ENCODE measurements at places on chromosomes 11 and 22.

DNA sequence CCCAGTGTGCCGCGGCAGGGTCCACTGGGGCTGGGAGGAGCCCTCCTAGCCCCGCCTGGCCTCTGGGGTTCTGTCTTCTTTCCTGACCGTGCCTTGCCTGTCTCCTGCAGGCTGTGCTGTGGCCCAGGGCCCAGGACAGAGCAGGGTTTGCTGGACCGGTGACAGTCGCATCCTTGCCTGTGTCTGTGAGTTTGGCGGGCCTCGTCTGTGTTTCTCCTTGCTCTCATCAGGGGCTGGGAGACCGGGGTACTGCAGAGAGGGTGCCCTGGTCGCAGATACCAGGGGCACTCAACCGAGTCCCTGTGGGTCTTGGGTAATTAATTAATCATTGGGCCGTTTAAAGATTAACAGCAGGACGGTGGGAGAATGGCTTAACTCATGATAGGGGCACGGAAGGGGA is 29.9 kb downstream of the RPL3 start:
- DNase-seq, result no peak

- DNase-seq, result no peak
Measured at GRCh38 chr11:90176069-90176468, 41.6 kb downstream of the NAALAD2 start.

DNA sequence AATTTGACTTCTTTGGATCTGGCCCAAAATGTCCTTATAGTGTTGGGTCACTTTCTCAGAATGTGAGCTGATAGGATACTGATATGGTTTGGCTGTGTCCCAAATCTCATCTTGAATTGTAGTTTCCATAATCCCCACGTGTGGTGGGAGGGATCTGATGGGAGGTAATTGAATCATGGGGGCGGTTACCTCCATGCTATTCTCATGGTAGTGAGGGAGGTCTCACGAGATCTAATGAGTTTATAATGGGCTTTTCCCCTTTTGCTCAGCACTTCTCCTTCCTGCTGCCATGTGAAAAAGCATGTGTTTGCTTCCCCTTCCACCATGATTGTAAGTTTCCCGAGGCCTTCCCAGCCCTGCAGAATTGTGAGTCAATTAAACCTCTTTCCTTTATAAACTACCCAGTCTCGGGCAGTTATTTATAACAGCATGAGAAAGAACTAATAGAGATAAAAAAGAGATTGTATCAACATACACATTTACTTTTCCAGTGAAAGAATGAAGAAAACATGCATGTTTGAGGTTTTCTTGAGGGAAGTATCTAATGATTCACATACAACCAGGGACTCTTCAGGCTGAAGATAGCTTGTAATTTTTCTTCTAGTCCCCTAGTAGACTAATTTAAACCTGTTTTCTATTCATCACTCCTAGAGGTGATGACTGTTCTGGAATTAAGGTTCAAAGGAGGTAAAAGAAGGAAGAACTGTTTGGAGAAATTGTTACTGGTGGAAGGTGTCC is 17.3 kb upstream of the CSTF3 start:
- no peak for DNase-seq

DNA sequence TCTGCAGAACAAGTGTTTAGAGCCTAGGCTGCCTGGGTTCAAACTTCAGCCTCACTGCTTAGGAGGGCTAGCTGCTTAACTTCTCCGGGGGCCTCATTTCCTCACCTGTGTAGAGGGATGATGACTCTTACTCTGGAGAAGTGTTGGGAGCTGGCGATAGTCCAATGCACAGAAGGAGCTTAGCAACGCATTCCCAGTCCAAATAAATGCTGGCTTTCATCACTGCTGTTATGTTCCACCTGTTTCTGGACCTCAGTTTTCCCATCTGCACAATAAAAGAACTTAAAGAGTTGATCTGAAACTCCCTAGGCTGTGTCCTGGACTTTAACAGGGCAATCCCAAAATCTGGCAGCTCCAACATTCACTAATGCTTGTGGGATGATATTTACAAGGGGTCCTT is 337.8 kb downstream of the MIAT start:
- DNase-seq, result no peak

- DNase-seq, result no peak
Measured at GRCh38 chr11:70113801-70114200, 35.7 kb downstream of the ANO1 start.

DNA sequence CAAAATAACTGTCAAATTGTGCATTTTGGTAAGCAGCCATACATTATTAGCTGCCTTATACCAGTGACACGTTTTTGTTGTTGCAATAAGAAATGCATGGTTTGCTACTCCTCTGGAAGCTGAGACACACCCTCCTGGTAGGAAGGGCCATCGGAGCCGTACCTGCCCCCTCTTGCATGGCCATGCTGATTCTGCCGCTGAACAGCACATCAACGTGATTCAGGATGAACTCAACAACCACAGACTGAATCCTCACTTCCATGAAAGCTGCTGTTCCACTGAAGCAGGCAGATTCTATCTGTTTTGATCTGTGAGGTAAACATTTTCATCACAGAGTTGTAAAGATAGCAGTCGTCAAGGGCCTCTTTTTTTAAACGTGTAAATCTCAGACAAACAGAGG is 38.6 kb upstream of the TP53AIP1 start:
- DNase-seq, result no peak

- DNase-seq, result no peak
Measured at GRCh38 chr11:77065878-77066228, 918 bp upstream of the CAPN5 start.

- DNase-seq, result no peak
Measured at GRCh38 chr11:128511712-128512111, 75.6 kb downstream of the ETS1 start.

- no peak for DNase-seq
Measured at GRCh38 chr22:27397036-27397953, 404.3 kb downstream of the MN1 start.

DNA sequence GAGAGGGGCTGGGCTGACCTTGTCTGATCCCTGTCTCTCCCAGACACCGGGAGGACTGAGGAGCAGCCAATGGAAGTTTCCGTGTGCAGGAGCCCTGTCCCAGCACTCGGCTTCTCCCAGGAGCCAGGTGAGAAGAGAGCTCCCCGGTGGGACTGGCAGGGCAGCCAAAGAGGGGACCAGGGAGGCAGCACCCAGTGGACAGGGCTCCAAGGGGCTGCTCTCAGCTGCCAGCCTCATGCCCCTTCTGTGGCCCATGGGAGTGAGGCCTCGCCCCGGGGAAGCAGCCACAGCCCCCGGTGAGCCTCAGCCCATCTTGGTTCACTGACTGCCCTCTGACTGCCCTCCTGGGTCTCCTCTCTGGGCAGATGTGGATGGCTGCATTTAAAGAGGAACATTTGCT is 6.8 kb downstream of the SCO2 start:
- DNase-seq, result no peak

GRCh38 chr11:104819603-104820002 is 78.7 kb downstream of the CASP12 start:
- no peak for DNase-seq

DNA sequence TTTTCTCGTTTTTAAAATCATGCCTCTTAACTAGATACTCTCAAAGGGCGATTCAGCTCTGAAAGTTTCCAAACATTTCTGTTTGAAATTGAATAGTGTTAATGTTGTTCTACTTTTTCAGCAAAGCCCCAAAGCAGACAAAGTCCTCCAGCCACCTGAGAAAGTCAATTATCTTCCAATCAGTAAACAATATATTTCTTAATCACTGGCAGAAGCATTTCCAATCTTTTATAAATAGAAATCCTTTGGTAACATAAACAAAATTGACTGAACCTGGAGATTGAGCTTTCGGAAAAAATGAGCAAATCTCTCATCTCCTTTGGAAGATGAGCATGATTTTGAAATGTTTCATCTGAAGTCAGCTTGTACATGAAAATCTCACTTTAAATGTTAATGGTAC is 84.4 kb upstream of the FIBIN start:
- DNase-seq, result no peak

DNA sequence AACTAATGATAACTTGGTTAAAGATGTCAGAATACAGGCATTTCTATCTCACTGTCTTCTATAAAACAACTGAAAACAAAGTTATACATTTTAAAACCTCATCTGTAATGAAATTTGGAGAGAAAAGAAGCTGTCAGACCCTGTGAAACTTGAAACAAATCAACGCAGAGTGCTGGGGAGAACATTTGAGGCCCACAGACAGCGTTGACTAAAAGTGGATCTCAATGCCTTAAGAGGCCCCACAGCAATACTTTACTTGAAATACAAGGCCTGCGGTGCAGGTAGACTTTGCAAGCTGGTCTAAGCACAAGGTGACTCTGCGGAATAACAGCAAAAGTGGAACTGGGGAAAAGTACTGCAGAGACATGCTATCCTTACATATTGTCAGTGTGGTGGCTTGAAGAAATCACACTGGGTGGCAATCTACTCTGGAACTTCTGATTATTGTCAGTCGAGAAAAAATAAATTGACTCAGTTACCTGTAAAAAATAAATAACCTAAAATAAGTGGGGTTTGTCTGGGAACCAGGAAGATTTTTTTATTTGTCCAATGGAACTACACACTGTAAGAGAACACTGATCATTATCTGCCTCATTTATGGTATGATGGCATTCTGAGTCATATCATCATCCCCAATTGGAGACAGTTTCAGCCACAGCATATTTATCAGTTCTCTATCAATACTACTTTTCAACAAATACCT is 138.9 kb downstream of the LUZP2 start:
- DNase-seq, result no peak

DNA sequence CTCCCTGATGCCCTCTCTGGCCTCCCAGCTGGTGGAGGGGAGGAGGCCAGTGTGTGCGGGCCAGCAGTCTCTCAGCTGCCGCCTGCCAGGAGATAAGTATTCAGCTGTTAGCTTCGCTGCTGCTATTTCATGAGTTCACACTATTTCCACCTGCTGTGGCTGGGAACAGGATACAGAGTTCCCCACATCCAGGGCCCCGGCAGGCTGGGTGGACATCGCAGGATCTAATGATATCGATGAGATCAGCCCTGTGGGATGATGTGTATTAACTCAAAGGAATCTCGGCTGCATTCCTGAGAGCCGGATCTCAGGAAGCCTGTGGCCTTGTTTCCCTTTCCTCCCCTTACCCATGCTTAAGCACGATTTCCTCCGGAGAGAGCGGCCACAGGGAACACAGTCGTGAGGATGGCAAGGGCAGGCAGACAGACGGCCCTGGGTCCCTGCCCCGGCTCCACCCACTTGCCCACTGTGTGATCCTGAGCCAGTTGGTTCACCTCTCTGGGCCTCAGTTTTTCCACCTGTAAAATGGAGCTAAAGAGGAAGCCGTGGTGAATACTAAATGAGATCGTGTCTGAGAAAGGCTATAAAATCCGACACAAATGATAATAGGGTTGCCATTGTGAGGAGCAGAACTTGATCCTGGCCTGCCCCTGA is 6.5 kb upstream of the PVALB start:
- DNase-seq, result no peak

- no peak for DNase-seq
Measured at GRCh38 chr22:44191036-44191454, 10.3 kb downstream of the PARVG start.

DNA sequence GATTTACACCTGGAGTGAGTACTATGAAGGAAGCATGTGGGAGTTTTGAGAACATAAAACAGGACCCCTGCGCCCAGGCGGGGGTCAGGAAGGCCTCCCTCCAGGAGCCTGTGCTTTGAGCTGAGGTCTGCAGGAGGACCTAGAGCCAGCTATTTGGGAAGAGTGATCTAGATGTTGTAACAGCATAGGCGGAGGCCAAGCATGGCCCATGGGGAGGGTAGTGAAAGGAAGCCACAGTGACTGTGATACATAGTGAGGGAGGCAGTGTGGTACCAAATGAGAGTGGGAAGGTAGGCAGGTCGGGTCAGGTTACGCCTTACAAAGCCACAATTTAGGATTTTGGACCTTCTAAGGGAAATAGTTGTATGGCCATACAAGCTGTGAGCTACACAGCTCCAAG is 147.5 kb downstream of the PARVA start:
- DNase-seq, result no peak

DNA sequence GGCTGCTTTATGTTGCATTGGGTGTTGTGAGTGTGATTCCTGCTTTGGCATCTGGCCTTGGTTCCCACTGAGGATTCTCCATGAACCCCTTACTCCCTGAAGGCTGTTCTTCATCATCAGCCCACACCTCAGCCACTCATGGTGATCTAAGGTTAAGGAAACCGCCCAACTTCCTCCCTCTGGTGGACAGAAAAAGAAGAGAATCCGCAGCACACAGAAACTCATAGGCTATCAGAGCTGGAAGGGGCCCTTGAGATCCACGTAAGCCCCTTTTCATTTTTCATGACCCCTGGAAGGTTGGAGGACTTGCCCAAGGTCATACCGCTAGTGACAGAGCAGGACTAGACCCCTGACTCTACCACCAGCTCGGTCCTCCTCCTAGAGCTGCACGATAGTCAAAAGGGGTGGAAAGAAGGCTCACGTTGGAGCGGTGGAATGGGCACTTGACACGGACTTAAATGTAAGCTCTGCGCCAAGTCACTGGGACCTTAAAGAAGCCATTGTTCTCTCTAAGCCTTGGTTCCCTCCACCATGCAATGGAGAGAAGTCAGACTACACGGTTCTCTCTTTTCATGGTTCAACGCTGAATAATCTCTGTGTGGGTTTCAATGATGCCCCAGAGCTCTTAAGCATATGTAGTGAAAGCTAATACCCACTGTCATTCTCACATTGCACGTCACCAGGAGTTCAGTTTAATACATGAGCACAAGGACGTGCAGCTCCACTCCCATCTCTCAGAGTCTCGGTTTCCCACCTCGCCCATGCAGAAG is 83.6 kb upstream of the CRTAM start:
- peak; percentile 26 for DNase-seq

DNA sequence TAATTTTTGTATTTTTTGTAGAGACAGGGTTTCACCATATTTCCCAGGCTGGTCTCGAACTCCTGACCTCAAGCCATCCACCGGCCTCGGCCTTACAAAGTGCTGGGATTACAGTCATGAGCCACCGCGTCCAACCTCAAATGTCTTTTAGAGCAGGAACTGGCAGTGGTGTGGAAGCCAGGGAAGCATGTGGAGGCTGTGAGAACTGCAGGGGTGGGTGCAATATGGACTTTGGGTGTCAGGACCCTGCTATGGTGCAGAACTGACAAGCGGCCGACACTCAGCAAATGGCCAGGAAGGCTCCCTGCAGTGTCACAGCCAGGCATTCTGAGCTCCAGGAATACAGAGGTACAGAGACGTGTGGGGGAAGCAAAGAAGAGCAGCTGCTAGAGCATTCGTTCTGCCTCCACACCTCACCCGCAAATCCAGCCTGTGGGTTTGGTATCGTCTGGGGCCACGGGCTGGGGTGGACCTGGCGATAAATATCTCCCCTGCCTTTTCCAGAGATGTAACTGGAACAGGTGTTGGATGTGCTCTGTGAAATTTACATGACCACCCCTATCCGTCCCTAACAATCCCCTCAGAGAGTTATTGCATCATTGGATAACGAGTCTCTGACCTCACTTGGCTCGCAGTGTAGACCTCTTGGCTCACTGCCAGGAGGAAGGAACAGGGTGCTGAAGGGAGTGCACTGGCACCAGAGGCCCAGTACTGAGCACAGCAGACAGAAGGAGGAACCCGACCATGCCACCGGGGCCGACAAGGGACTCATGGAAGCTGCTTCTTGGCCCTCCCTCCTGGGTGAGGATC is 624.7 kb upstream of the B3GAT1 start:
- DNase-seq, result no peak

DNA sequence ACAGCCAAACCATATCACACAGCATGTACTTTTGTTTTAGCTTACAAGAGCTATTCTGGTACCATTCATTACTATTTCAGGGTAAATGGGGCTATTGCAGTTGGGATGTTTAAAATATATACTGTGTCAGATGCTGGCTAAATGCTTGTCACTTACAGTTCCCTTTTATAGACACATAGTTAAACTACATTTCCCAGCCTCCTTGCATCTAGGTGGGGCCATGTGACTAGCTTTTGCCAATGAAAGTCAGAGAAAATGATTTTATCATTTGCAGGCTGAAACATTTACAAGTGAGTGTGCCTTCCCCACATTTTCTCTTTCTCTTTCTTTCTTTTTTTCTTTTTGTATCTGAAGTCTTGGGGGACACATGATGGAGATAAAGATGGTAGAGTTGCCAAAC is 7.8 kb upstream of the IFTAP start:
- no peak for DNase-seq

Measured in HuH-7 (cell line).